ENCODE measurements at places on chromosomes 2 and 18. TPM values are rescaled to one million over a fixed set of nuclear protein-coding genes. Genes with fewer than 3 reads are reported as not detected.

Gene FBXO41
- 16.0 TPM for total RNA-seq

- peaks cover 12% of the 10 kb centered on the region for H3K4me1 ChIP-seq
- DNase-seq, result no peak
- H3K4me3 ChIP-seq, result no peak overlapping the region
- H3K27ac ChIP-seq, result no peak overlapping the region
- H3K36me3 ChIP-seq, result peaks cover 35% of the 10 kb centered on the region
Observed at GRCh38 chr2:229856413-229856812, 65.4 kb downstream of the TRIP12 start.

DNA sequence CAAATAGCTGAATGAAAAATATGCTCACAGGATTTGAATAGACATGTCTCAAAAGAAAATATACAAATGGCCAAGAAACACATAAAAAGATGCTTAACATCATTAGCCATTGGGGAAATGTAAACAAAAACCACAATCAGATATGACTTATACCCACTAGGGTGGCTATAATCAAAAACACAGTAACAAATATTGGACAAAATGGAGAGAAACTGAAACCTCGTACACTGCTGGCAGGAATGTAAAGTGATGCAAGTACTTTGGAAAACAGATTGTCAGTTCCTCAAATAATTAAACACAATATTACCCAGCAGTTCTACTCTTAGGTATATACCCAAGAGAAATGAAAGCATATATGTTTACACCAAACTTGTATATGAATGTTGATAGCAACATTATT, 213.0 kb downstream of the PHLPP1 start:
- no peak overlapping the region for H3K4me3 ChIP-seq
- H3K4me1 ChIP-seq, result no peaks in the 10 kb centered on the region
- H3K36me3 ChIP-seq, result no peaks in the 10 kb centered on the region
- H3K27me3 ChIP-seq, result no peaks in the 10 kb centered on the region
- no peak overlapping the region for H3K27ac ChIP-seq

GRCh38 chr2:95505222-95505621, 20.7 kb upstream of the TRIM43B start:
- H3K36me3 ChIP-seq, result no peaks in the 10 kb centered on the region
- H3K4me1 ChIP-seq, result no peaks in the 10 kb centered on the region
- no peak for DNase-seq
- H3K27ac ChIP-seq, result no peak overlapping the region

DNA sequence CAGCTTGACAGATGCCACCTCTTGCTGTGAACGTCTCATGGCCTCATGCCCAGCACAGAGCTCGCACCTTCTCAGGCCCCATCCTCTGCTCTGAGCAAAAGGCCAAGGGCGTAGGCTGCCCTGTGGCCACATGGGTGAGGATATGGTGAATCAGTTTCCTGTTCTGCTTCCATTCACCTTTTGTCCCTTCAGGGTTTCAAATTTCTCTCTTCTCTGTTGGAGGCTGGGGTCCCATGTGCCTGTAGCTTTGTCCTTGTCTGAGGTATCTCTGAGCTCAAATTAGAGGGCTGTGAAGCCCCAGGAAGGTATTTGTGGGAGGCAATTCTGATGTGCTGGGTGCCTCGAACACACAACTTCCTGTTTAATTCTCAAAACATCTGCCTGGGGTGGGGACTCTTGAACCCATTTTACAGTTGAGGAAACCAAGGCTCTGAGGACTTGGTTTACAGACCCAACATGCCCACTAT, 29.0 kb downstream of the ZAP70 start:
- peaks cover 69% of the 10 kb centered on the region for H3K4me1 ChIP-seq
- no peak overlapping the region for H3K4me3 ChIP-seq
- no peak for DNase-seq
- peak overlapping the region; percentile 74 for H3K27ac ChIP-seq

DNA sequence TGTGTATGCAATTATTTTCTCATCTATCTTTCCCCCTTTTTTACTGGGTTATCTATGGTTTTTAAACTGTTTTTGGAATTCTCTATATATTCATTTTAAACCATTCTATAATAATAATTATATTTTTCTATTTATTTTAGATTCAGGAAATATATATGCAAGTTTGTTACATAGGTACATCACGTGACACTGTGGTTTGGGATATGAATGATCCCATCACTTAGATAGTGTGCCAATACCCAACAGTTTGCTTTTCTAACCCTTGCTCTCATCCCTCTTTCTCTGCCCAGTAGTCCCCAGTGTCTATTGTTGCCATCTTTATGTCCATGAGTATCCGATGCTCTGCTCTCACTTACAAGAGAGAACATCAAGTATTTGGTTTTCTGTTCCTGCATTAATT, 65.8 kb upstream of the SPHKAP start:
- H3K4me3 ChIP-seq, result no peak overlapping the region
- no peaks in the 10 kb centered on the region for H3K27me3 ChIP-seq
- H3K27ac ChIP-seq, result no peak overlapping the region
- DNase-seq, result no peak

DNA sequence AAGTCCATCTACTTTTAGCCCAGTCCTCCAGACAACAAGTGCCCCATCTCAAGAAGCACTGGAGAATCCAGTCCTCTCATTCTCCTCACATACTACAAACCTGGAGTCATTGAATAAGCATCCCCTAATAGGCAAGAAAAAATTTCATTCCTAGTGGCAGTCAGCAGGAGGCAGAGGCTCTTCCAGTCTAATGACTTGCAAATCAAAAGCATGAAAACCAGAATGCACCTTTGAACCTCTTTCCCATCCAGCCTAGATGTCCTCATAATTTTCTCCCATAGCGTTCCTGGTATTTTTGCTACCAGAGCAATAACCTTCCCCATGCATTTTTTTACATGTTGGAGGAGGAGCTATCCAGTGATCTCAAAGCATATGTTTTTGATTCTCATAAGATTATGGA, 252.6 kb downstream of the TTC32 start:
- no peaks in the 10 kb centered on the region for H3K4me1 ChIP-seq
- no peak for DNase-seq
- no peak overlapping the region for H3K27ac ChIP-seq
- no peaks in the 10 kb centered on the region for H3K27me3 ChIP-seq

- H3K27me3 ChIP-seq, result no peaks in the 10 kb centered on the region
- H3K27ac ChIP-seq, result no peak overlapping the region
- no peak for DNase-seq
- H3K4me1 ChIP-seq, result peaks cover 35% of the 10 kb centered on the region
- H3K4me3 ChIP-seq, result no peak overlapping the region
Observed at GRCh38 chr2:231467613-231468530, 3.6 kb upstream of the NCL start.
